ENCODE measurements at places on chromosomes 3 and 15.

GRCh38 chr3:125003369-125003853 is 52.4 kb downstream of the HEG1 start:
- DNase-seq = no peak

GRCh38 chr3:50239649-50240048 is 3.6 kb downstream of the GNAI2 start:
- no peak for DNase-seq

GRCh38 chr3:169662132-169662842 is 1.2 kb downstream of the MECOM start:
- DNase-seq = no peak

DNA sequence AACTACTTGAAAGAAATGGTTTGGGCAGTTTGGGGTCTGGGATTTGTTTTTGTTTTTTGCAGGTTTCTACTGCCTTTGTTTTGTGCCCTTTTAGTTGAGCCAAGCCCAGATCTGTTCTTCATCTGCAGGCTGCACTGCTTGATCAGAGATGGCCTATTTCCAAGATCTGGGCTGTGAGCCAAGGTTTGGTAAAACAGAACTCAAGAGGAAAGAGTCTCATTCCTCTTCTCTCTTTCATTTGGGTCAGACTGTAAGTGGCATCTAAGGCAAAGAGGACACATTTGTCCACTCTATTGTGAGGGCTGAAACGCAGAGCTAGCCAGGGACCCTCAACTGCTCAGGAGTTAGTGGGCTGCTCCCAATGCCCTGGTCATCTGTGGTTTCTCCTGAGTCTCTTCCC is 104.4 kb upstream of the UBE3A start:
- DNase-seq = peak; percentile 51

DNA sequence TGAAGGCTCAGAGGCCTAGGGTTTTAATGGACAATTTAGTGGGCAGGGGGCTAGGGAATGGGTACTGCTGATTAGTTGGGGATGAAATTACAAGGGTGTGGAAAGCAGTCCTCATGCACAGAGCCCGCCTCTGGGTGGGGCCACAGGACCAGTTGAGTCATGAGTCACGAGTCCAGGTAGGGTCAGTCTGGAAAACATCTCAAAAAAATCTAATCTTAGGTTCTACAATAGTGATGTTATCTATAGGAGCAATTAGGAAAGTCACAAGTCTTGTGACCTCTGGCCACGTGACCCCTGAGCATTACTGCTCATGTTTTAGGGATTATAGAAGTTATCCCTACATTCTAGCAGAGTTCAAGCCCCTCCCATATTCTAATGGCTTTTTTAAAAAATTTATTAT is 18.6 kb upstream of the IREB2 start:
- DNase-seq = no peak

DNA sequence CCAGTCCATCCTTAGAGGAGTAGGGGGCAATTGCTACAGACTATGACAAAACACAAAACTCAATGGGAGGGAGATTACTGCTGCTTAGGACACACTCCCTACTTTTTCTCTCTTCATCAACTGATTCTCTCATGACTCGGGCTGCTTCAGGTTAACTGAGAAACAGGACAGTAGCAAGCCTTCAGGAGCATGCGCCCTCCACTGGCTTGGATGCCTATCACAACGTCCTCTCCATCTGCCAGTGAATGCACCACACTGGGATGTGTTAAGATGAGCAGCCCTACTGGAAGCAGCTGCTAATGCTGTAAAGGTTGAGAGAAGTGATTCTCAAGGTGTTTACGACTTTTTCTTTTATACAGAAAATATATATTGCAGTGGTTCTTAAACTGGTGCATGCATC is 542.3 kb downstream of the EDEM1 start:
- DNase-seq = no peak

GRCh38 chr3:40602778-40603385 is 78.1 kb downstream of the ZNF621 start:
- DNase-seq = no peak

GRCh38 chr3:171266034-171266739 is 194.0 kb downstream of the TNIK start:
- DNase-seq = no peak

DNA sequence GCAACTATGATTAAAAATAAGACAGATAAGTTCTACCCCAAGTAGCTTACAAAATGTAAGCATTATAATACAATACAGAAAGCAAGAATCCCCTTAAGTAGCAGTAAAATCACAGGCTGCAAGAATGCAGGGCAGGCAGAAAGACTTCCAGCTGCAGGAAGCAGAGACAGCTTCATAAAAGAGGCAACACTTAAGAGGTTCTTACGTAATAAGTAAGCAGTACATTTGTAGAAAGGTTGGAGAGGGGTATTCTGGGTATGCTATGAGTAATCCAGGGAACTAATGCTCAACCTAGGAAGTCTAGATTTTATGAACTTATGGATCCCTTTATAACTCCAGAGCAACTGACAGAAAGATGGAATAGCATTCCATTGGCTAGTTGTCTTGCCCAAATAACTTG is 151.6 kb downstream of the IL5RA start:
- no peak for DNase-seq

GRCh38 chr15:92383519-92384324 is 10.0 kb upstream of the ST8SIA2 start:
- DNase-seq = no peak

All from breast epithelium (tissue), 4 donors.